ENCODE measurements at places on chromosomes 1 and 21. TPM values are rescaled to one million over a fixed set of nuclear protein-coding genes. Genes with fewer than 3 reads are reported as not detected.

- DNase-seq: no peak
Measured at GRCh38 chr1:14871218-14871970, 272.9 kb downstream of the KAZN start.

- no peak for DNase-seq
Measured at GRCh38 chr1:160363010-160363409, 3.9 kb upstream of the NHLH1 start.

DNA sequence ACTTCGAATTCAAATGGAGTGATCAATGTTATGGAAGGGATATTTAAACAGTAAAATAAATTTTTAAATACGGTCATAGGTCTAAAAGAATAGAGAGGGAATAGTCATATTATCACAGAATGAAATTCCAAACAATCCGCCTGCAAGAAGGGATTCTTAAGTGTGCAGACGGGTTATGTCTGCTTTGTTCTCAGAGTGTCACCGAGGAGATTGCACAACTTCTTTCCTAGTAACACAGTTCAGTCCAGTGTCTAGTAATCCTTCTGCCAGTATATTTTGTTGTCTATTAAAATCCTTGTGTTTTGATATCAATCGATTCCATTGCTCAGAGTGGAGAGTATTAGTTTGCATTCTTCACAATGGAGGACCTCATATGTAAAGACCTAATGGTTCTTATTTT, 48.4 kb downstream of the LRRC53 start:
- no peak for DNase-seq

DNA sequence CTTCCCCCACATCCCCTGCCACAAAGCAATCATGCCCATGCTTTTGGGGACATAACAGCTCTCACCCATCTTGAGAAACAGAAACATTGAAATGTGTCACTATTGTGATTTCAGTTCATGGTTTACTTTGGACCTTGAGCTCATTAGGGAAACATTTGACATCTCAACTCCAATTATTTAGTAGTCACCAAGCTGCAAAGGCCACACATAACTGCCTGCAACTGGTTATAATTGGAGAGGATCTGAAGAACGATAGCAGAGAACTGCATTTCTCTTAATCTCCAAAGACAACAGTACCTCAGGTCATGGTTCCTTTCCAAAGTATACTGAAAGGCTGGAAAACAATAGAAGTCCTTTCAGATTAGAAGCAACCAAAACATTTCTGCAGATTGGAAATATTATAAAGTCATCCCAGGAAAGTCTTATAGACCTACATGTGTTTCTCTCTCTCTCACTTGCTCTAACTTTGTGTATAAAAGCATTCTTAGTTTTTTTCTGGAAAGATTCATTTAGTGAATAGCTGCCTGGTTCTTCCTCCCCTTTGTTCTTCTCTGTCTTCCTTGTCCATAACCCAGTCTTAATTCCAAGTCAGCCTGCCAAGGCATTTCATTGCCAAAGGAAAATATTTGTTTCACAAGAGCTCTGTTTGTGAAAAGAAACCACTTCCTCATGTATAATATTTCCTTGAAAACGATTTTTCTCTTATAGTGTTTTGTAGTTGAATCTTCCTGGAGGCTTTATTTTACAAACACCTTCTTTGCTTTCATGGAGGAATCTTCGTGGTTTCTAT, 426.8 kb downstream of the ADGRL2 start:
- no peak for DNase-seq

DNA sequence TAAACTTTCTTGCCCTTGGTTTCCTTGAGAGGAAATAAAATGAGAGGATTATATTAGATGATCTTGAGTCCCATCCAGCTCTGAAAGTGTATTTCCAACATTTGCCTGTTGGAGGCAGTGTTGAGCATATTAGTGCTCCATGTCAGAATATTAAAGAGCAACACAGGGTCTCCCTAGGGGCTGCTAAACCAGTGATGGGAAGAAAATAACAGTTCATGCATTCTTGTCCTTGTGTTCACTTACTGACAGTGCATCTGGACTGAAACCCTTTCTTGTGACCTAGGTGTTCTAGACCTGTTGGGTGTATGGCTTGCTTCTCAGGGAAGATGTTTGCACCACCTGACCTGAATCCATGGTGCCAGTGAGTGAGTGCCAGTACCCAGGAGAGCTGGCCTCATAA, 124.7 kb upstream of the KIAA0040 start:
- DNase-seq: no peak

DNA sequence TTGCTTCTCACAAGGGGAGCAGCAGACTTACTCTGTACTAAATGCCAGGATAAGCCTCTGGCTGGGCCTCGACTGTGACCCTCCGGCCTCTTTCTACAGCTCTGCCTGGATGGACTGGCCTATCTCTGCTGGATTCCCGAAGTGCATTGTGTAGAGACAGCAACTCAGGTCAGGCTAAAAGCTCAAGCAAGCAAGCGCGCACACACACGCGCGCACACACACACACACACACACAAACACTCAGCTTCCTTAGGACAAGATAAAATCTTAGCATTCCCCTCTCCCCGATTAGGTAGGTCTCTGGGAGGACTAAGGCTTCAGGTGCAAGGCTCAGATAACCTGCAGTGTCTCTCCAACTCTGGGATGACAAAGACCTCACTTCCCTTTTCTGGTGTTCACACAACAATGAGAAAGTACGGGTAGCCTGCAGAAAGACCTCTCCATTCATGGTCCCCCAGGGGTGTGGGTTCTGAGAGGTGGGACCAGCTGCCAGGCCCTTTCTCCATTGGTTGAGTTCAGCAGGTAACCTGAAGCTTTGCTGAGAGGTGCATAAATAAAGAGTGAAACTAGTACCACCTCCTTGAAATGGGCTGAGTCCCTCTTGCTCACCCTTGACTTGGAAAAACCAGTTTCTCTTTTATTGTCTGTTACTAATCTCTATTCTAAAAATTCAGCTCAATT, 155.1 kb upstream of the CAMK1G start:
- peak; percentile 80 for DNase-seq

GRCh38 chr1:151853411-151853943, at the start of gene THEM5:
TSS of gene THEM5 (minus strand) at chr1:151853712. CDS start at chr1:151853565, 147 bp downstream.
- DNase-seq: peak; percentile 45

DNA sequence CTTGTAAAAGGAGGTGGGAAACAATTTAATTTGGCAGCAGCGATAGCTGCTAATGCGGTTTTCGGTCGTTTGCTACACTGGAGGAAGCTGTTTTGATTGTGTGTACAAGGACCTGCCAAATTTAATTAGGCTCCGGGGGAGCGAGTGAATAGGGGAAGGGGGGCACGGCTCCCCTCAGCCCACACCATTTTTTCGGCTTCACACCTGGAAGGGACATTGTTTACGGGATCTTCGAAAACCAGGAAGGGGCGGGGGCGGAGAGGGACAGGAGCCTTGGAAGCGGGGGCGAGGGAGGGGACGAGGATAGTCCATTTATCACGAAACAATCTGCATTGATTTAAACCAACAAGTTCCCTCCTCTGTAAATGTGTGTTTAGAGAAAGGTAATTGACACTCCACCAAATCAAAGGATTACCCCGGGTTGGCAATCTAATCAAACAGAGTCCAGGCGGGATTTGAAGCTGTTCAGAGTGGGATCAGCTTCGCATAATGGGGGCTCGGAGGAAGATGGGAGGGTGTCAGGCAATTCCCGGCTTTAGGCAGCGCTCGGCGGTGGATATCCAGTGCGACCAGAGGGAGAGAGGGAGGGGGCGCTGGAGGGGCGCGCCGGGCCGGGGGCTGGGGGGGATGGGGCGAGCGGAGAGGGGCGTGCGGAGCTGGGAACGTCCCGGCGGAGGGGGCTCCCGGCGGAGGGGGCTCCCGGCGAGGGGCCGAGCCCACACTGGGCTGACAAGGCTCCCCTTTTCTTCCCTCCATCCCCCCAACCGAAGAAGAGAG, 9.8 kb downstream of the PAX7 start:
- no peak for DNase-seq

DHX9 gene
- 102 TPM for total RNA-seq

PLEKHA6 gene
- 4.3 TPM for total RNA-seq

SDC3 gene
- 29.6 TPM for total RNA-seq

CCDC17 gene
- 1.9 TPM for total RNA-seq

TARBP1 gene
- 22.9 TPM for total RNA-seq
